ENCODE measurements at places on chromosomes 1 and 21.

- no peak for DNase-seq
Measured at GRCh38 chr21:15289896-15290841, 225.4 kb upstream of the NRIP1 start.

DNA sequence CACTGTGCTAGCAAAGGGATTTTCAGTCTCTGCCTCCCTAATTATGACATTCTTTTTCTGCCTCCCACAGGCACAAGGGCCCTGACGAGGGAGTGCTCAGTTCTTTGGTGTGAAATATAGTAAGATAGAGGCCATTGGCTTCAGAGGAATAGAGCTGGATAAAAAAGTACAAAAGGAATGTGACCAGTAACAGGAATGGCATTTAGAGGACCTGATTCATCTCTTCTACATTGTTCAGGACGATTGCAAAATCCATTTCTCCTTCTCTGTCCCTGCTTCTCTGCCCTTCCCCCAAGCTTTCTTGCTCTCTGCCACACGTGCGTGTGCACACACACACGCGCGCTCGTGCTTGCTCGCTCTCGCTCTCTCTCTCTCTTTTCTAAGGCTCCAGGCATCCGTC, 668.2 kb downstream of the KIF26B start:
- DNase-seq, result no peak

- no peak for DNase-seq
Measured at GRCh38 chr1:224852901-224853568, 76.4 kb upstream of the DNAH14 start.

GRCh38 chr1:103250441-103250861, 142.1 kb upstream of the COL11A1 start:
- no peak for DNase-seq

Data from naive B cell (primary cell).